ENCODE measurements at places on chromosomes 13 and 19.

GRCh38 chr13:97761796-97762540, 191.5 kb upstream of the IPO5 start:
- no peak for DNase-seq

- DNase-seq = no peak
Measured at GRCh38 chr13:50608370-50608769, 235.1 kb downstream of the DLEU7 start.

DNA sequence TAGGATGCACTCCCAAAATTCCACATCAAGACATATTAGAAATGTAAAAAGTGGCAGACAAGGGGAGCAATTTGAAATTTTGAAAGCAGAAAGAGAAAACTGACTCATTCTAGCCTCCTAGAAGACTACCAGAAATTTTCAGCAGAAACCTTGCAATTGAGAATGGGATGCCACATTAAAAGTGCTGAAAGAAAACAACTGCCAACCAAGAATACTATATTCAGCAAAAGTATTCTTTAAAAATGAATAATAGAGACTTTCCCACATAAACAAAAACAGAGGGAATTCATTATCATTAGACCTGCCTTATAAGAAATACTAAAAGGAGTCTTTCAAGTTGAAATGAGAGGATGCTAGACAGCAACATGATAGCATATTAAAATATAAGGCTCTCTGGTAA, 78.3 kb upstream of the HTR2A start:
- DNase-seq = no peak

- no peak for DNase-seq
Measured at GRCh38 chr19:14553042-14553938, 18.6 kb downstream of the NDUFB7 start.

DNA sequence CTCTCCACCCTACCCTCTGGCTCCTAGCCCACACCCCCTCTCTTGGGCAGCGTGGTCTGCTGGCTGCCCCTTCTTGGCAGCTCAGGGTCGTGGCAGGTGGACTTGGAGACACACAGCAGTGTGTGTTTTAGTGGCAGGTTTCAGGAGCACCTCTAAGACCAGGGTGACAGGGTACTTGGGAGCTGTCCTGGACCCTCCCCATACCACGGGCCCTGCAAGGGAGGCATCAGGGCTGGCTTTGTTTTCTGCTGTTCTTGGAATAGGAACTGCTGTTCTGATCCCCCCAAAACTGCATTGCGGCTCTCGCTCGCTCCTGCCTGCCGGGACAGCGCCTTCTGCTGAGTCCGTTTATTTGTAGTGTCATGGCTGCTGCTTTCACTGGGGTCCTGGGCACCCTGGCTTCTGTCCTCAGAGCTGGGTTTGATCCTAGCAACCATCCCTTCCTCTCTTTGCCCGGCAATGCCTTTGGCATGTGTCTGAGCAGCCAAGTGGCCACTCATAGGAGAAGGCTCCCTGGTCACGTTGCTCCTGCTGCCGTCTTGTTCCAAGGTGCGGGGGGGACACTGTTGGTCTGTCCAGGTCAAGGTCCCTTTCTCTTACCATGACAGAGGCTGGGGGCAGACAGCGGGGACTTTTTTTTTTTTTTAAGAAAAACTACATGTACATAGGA, 12.1 kb downstream of the COMP start:
- no peak for DNase-seq

DNA sequence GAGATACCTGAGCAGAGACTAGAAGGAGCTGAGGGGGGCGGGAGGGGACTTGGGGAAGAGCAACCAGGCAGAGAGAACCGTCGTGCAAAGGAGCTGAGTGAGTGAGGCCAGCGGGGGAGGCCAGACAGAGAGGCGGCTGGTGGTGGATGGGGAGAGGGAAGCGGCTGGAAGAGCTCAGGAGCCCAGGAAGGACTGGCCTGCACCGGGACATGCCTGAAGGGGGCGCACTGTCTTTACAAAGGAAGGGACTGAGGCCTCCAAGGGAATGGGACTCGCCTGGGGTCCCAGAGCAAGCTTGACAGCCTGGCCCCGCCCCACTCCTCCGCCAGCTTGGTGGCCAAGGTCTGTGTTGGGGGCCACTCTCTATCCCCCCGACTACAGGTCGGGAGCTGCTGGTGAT, 14.9 kb downstream of the ONECUT3 start:
- no peak for DNase-seq

DNA sequence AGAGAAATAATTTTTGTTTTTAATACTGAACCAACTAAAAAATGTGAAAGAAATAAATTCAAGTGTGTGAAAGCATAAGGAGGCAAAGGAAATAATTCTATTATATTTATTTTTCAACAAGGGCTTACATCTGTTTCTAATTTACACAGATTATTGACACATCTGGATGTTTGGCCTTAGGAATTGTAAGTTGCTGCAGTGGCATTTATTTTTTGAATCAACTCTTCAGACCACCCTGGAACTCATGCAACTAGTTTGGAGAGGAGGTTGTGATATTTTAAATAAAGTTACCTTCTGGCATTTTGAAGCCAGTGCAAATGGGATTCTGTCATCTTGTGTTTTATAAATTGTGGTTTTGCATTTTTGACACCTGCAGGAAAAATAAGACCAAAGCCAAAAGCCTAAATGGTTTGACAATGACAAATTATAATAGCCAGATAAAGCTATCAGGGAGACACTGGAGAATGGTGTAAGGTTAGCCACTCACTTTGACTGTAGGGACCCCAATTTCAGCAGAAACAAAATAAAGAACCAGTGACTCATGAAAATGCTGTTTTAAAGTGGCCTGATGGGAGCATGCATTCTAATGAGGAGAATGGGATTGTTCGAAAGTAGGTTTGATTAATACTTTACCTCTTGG, 192.9 kb downstream of the KLF5 start:
- DNase-seq = no peak

DNA sequence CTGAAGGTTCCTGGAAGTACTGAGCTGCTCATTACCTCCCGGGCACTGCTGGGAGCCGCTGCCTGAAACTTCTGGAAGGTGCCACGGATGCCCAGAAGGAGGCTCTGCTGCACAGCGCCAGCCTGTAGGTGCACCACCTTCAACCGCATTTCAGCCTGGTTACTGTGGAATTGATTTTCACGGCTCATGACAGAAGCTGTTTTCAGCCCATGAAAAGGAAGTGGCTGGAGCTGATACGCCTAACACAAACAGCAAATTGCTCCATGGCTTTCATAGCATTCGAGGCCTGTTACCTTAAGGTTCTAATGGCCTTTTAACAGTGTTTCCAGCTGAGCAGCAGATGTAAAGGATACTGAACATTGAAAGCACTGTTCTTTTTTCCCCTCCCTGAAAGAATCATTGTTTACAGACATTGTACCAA, 22.0 kb downstream of the GPC6 start:
- no peak for DNase-seq

GRCh38 chr13:98466634-98467236, 110.2 kb downstream of the STK24 start:
- peak; percentile 71 for DNase-seq

DNA sequence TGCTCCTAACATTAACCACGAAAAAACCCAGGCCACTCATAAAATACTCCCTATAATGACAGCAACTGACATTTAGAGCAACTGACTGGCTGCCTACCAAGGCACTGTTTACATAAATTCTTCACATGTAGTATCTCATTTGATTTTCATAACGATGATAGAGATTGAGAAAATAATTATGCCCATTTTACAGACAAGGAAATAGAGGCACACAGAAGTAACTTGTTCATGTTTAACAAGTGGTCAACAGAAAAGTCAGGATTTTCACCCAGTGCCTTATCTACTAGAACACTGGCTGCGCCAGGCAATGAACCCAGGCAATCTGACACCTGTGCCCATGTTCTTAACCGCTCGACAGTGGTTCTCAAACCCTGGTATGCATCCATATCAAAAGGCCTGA, 6.3 kb downstream of the ZNF45 start:
- DNase-seq = no peak

- no peak for DNase-seq
Measured at GRCh38 chr13:111913761-111914140, 153.2 kb upstream of the SOX1 start.

DNA sequence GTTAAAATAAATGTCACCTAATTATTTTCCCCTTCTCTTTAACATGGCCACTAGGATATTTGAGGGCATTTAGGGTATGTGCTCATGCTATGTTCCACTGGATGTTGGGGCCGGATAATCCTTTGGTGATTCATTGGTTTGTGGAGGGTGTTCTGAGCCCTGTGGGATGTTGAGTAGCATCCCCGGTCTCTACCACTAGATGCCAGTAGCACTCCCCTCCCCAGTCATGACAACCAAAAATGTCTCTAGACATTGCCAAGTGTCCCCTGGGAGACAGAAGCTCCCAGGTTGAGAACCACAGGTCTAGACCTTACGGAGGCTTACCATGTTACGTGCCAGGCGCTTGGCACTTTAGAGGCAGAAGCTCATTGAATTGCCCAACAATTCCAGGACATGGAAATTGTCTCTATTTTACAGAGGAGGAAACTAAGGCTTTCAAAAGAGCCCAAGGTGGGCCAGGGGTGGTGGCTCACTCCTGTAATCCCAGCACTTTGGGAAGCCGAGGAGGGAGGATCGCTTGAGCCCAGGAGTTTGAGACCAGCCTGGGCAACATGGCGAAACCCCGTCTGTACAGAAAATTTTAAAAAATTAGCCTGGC, 14.1 kb downstream of the SHANK1 start:
- DNase-seq = peak; percentile 55

DNA sequence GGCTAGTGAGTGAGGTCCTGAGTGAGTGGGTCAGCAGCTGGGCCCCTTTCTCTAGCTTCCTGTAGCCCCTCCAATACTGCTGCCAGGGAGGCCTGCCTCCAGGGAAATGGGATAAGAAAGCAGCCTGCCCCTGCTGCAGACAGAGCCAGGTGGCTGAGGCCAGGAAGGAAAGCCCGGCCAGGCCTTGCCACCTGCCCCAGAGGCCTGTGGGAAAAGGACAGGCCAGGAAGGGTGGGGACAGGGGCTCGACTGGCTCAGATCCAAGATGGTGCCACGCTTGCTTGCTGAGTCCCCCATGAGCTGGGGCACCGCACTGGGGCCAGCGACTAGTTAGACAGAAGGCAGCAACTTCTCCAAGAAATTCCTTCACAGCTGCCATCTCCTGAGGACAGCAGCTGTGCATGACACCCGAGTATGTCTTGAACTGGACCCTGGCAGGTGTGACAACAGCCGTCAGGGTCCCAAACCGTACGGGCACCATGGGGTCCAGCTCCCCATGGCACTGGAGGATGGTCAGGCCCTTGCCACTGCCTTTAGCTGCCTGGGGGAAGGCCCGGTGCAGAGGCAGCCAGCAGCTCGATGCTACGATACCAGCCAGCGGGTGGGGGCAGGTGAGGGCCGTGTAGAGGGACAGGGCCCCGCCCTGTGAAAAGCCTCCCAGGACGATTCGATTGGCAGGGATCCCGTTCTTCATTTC, 5.1 kb upstream of the PRR36 start:
- no peak for DNase-seq

GRCh38 chr13:43364210-43365038, 341.0 kb downstream of the DNAJC15 start:
- DNase-seq = no peak

DNA sequence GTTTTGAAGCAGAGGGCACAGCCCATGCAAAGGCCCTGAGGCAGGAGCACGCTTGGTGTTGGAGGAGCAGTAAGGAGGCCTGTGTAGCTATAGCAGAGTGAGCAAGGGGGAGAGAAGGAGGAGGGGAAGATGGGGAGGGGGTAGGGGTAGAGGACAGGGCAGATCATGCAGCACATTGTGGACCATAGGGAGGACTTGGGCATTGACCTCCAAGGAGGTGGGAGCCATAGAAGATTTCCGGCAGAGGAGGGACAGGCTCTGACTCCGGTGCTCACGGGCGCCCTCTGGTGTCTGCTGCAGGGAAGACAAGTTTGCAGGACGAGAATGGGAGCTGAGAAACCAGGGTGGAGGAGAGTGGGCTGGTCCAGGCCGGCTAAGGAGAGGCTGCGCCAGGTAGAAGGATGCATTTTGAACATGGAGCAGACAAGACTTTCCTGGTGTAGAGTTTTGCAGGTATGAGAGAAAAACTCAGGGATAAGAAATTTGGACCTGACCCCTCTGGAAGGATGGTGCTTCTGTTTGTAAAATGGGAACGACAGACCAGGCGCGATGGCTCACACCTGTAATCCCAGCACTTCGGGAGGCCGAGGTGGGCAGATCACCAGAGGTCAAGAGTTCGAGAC, 13.7 kb upstream of the CREB3L3 start:
- DNase-seq = peak; percentile 98

DNA sequence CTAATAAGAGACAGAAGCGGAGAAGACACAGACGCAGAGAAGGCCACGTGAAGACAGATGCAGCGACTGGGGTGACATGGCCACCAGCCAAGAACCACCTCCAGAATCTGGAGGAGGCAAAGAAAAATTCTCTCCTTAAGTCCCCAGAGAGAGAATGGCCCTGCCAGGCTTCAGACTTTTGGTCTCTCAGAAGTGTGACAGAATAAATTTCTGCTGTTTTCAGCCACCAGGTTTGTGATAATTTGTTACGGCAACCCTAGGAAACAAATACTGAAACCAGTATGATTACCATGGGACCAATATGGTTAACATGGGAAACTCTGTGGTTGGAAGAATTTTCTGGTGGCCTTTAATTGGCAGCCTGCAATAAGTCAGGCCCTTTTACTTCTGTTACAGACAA, 63.9 kb upstream of the DOCK9 start:
- DNase-seq = no peak

DNA sequence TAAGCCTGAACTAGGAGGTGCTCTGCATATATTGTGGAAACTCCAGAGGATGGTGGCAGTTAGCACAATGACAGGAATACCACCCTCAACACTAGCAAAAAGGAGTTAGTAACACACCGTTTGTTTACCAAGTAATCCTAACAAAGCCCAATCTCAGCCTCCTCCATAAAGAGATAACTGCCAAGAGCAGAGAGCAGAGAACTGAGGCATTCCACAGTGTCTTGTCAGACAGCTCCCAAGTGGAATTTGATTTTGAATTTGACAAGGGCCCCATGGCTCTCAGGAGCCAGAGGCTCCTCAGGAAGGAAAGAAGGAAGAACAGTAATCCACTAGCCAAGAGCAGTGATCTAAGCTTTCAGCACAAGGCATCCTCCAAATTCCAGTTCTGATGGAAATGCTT, 298.6 kb downstream of the DCLK1 start:
- no peak for DNase-seq

DNA sequence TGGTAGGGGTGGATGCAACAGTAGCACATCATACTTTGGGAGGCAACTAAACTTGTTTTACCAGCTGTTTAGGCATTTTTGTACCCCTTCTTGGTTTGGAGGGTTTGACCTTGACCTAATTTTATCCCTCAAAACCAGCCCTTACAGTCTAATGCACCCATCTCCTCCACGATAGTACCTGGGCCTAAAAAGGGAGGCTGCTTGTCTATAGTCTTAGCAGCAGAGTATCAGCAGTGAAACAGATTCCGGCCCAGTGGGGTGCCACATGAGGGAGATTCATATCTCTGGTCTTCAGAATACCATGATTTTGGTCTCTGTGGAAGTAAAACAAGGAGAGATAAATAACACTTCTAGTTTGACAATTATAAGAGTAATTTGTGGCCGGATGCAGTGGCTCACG, 39.5 kb upstream of the ATP12A start:
- DNase-seq = no peak
